ENCODE measurements at places on chromosomes 3 and 15.

GRCh38 chr3:192863091-192863420, 54.6 kb downstream of the MB21D2 start:
- no peak for DNase-seq

GRCh38 chr3:193772422-193772763, 179.4 kb downstream of the OPA1 start:
- DNase-seq = no peak

GRCh38 chr3:121980450-121980796, 41.6 kb downstream of the ILDR1 start:
- no peak for DNase-seq

DNA sequence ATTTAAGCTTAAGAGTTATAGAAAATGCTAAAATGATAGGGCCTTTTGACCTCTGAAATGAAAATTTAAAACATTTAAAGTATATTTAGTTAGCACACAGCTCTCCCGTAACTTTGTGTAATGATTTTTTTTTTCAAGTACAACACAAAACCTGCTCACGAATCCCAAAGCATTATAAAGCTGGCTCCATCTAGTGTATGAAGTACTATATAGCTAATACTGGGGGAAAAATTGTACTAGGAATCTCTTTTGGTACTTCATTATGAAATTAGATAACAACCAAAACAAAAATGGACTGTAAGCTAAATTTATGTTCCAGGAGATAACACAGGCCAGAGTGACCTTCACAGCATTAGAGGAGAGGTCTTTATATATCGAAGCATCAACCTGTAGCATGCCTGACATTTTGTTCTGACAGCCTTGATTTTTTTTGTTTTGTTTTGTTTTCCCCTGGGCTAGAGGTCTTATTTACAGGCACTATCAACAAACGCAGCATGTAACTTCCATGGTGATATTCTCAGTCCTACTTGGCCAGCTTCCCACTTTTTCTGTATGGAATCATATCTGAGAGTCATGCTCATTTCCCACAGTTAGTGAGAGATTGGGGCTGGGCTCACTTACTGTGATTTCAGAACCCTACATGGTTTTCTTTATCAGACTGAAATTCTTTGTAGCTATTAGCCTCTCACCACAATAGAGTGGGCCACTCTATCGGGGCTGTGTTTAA, 116.3 kb downstream of the MITF start:
- DNase-seq = no peak

DNA sequence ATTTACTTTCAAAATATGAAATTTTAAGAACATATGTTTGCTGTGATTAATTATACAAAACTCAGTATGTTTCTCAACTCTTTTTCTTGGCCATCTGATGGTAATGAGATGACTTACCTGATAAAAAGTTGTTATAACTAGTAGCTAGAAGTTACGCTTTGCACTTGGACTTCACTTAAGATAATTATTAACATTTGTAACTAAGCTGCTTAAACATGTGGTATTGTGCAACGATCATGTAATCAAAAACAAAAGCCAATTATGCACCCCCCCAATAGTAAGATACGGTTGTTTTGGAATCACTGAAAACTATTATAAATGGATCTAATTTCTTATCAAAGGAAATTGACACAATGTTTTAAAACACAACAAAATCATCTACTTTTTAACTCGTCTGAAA, 342.9 kb downstream of the CNTN3 start:
- no peak for DNase-seq

DNA sequence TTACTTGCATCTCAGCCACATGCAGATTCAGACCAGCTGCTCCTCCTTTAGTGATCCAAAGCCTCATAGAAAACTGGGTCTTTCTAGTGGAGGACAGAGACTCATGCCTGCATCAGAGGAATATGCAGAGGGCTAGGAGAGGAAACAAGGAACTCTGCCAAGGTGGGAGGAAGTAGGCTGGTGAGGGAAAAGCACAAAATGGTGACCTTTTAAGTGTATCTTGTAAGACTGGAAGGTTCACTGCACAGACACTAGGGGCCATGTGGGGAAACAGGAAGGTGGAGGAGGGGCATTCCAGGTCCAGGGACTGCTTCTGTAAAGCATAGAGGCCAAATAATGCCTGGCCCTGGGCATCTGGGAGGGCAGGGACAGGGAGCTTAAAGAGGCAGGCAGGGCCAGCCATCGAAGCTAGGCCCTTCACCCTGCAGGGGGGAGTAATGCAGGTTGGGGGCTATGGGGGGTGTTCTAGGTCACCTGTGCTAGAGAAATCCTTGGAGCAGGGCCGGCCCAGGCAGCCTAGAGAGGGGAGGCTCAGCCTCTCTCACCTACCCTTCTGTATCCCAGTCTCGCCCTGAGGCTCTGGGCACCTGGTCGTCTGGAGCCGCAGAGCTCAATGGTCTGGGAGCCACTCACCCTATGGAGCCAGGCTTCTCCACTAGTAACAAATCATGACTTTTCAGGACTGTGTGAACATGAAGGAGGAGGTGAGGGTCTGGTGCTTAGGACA, 117.7 kb downstream of the DNAJB8 start:
- DNase-seq = no peak

- DNase-seq = no peak
Measured at GRCh38 chr3:176587089-176587488, 610.2 kb downstream of the TBL1XR1 start.

DNA sequence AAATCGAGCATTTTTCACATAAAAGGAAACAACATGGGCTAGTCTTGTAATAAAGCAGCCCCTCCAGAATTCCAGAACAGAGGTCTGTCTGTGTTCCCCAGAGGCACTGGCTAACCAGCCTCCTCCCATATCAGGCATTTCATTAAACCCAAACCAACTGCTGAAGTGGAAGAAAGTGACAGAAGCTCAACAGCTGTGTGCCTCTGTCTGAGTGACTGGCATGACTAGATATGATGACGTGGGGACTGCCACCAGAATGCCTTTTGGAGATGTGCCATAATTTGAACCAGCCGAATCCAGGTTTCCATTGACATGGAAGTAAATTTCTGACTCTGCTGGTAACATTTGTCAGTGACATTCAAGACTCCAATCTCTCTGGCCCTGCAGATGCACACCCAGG, 8.7 kb downstream of the LIMD1 start:
- DNase-seq = no peak

DNA sequence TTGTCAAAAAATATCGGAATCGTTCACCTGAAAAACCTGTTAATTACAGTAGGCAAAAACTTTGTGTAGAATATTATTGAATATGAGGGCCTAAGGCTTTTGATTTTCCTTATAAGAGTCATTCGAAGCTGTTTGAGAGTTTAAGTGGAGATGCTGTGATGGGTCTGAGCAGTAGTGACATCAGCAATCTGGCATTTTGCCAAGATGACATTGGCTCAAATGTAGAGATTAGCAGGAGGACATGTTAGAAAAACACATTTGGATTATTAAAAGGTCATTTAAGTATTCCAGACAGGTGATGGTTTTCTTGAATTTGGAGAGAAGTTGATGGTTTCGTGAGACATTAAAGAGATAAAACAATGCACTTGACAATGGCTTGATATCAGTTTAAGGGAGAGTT, 12.9 kb downstream of the OR5AC2 start:
- no peak for DNase-seq

DNA sequence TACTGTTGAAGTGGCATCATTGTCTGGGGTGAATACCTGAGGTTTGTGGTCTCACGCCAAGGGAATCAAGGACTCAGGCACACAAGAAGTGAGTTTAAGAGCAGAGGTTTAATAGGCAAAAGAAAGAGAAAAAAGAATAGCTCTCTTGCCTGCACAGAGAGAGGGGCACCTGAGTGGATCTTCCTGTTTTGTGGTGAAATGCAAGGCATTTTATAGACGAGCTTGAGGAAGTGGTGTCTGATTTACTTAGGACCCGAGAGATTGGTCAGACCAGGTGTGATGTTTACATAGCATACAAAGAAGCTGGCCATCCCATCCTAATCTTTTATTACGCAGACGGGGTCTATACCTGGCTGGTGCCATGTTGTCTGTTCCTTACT, 13.2 kb downstream of the CCR5 start:
- DNase-seq = no peak

DNA sequence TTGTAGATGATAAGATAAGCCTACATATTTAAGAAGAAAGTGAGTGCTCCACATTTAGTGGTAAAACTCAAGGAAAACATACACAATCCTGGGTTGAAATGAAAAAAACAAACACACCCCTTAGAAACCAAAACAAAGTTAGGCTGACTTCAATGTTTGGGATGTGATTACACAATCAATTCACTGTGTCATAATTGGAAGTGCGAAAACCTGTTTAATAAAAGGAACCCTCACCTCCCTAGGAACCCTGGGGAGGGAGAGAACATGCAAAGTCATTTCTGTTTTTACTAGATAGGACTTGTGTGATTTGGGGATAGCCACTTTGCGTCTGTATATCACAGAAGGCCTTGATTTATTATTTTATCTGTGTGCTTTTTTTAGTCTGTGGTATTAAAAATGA, 275.0 kb downstream of the NFKBIZ start:
- DNase-seq = no peak

GRCh38 chr3:175257123-175257522, 398.0 kb downstream of the NAALADL2 start:
- DNase-seq = no peak

DNA sequence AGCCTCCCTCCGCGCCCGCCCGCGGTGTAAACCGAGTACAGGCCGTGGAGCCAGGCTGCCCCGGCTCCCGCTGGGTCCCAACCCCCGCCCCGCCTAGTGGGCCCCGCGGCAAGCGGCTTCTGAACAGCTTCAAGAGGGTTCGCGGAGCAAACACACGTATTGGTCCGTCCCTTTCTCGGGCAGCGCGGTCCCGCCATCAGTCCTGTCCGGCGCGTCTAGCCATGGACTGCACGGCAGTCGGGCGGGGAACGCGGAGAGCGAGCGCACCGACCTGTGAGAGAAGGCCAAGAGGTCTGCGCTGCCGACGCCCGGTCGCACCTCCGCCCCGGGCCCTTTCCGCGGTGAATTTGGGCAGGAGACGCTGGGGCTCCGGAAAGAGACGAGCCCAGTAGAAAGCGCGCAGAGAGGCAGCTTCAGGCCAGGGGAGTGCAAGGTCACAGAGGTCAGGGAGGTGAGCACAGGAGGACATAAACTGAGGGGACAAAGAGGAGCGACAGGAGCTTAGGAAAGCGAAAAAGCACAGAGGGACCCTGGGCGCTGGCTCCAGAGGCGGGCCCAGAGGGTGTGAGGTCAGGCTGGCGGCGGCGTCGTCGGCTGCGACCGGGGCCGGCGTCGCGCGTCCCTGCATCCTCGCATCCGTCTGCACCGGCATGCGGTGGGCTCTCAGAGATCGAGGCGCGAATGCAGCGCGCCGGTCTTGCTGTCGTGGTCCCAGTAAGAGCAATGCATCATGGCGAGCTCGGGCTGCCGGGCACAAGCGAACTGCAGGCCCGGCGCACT, 1.8 kb downstream of the FOXL2 start:
- DNase-seq = no peak

DNA sequence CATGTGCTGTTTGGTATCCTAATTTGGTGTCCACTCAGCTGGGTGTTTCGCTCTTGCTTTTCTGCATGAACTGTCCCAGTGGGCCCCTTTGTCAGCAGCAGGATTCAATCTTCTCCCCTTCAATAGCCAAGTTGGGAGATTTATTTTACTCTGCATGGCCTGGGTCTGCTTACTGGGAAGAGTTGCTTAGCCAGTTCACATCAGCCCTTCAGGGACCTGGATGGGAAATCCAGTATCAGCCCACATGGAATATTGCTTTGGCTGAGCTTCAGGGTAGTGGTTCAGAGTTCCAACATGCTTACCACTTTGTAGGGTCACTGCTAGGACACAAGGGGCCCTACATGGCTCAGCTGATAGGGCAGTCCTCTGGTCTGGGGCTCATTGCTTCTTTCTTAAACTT, 93.0 kb upstream of the BOC start:
- DNase-seq = no peak

- no peak for DNase-seq
Measured at GRCh38 chr15:80466543-80466942, 62.4 kb downstream of the ARNT2 start.

DNA sequence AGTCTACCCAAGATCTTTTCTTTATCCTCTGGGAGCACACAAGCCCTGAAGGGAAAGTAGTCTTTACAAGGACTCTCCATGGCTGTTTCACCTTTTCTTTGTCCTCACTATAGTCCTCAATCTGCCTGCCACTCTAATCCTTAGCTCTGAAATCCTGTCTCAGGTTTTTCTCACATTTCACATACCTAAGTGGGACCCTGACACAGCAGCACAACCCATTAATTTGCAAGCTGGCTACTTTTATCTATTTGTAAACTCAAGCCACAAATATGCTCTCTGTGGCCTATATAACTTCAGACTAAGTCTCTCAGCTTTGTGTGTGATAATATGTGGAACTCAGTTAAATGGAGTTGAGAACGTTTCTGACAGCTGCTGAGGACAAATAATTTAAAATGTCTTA, 19.8 kb downstream of the SIN3A start:
- no peak for DNase-seq

- no peak for DNase-seq
Measured at GRCh38 chr3:105798381-105798934, 70.4 kb downstream of the CBLB start.

DNA sequence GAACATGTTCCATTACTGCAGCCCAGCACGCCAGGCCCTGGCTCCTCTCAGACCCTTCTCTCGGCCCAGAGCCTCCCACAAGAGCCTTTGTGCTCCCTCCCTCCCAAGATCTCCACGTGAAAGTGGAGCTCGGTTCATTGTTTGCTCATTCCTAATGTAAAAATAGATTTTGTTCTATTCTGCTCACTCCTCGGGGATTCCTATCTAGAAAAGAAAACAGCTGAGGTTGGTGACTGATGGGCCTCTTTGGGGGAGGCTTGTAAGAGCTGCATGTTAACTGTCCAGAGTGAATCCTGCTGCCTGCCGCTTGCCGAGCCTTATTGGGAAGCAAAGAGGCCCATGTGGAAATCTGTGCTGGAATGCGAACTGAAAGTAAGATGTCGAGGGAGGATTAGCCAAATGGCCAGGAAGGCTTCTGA, 267.1 kb downstream of the LRTM1 start:
- no peak for DNase-seq

GRCh38 chr3:156149876-156150275, 29.5 kb downstream of the KCNAB1 start:
- DNase-seq = no peak

DNA sequence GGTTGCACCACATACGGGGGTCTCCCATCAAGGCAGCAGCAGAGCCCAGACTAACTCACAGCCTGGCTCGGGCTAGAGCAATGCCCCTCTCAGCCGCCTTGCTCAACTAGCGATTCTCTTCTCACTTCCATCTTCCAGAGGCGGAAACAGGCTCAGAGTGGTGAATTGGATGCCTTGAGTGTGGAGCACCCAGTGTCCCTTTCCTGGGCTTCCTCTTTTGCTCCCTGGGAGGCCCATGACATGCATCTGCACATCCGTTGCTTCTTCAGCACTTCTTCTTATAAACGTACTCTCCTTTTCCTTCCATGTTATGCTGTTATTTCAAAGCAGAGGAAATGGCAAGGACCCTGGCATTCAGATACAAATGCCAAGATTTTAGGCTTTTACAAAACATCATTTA, 2.1 kb upstream of the IQSEC1 start:
- DNase-seq = no peak

GRCh38 chr15:38075466-38075865, 141.0 kb downstream of the TMCO5A start:
- DNase-seq = no peak
